Activated naive CD4-positive, alpha-beta T cell (primary cell): ENCODE measurements at places on chromosomes 1 and 21.
A peak's percentile ranks its signal among the peaks of the same experiment; 100 is the strongest.

DNA sequence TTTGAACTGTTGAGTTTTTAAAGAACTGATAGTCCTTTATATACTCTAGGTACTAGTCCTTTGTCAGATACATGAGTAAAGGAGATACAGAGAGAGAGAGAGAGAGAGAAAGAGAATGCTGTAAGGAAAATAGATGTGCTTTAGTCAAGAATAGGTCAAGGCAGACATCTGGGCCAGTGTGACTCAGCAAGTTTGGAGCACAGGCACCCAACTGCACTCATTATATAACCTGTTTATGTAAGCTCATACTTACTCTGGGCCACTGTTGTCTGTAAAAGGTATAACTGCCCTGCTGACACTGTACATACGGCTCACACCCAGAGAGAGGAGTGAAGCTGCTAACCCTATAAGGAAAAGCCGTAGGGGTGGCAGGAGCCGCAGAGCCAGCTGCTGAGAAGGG lies 32.2 kb upstream of the AKT3 start:
- DNase-seq: no peak

DNA sequence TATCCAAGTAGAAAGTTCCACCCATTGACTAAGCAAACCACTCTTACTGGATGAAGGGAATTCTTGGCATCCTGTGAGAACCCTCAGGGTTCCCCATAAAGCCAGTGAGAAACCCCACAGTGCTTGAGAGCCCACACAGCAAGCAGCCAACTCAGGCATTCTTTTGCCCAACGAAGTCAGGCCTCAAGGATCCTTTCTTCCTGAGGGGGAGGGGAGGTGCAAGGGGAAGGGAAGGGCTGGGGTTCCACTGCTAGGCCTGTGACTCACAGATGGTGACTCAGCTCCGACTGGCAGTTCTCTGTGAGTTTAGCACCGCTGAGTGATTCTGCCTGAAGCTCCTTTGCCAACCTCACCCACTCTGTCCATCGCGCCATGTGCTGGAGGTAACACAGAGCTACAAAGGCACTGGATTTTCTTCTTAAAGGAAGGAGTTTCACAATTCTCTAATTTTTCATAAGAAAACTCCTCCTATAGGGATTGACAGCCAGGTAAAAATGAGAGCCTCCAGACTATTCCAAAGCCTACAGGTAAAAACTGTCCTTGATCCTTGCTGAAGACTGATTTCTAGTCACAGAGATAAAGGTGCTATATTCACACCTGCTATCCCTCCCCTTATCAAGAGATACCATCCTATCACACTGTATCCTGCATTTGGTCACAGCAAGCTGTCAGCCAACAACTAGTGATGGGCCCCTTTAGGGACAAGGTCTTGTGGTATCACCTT lies 4.8 kb downstream of the ENO1 start:
- DNase-seq: peak; percentile 38

- DNase-seq: peak; percentile 74
Measured at GRCh38 chr1:151594143-151594625, 17.7 kb upstream of the SNX27 start.

- no peak for DNase-seq
Measured at GRCh38 chr1:161994175-161994668, 29.4 kb downstream of the OLFML2B start.

DNA sequence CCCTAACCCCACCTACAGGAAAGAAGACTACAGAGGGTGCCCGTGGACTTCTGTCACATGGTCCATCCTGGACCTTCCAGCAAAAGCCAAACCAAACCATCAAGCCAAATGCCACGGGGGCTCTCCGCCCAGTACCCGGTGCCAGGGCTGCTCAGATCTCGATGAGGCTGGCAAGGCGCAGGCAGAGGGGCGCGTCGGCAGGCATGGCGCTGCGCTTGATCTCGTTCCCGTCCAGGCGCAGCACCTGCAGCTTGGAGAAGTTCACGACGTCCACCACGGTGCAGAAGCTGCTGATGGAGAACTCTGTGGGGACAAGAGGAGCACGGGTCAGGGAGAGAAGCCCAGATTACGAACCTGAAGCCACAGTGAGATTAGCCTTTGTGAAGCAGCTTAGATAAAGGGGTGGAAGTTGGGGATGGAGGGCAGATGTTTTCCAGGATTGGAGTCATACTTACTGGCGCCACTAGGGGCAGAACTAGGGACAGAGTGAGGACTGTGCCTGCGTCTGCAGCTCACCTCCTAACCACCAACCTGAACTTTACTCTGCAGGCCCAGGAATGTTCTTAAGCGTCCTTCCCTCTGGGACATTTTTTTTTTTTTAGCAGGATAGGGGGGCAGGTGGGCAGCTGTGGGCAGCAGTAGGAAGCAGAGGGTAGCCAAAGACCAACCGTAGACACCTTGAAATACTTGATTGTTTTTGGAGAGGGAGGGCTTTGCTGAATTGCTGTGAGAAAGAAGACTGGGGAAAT lies 8.6 kb downstream of the FMOD start:
- DNase-seq: peak; percentile 41

GRCh38 chr1:59057211-59057694 lies 239.6 kb upstream of the FGGY start:
- no peak for DNase-seq

DNA sequence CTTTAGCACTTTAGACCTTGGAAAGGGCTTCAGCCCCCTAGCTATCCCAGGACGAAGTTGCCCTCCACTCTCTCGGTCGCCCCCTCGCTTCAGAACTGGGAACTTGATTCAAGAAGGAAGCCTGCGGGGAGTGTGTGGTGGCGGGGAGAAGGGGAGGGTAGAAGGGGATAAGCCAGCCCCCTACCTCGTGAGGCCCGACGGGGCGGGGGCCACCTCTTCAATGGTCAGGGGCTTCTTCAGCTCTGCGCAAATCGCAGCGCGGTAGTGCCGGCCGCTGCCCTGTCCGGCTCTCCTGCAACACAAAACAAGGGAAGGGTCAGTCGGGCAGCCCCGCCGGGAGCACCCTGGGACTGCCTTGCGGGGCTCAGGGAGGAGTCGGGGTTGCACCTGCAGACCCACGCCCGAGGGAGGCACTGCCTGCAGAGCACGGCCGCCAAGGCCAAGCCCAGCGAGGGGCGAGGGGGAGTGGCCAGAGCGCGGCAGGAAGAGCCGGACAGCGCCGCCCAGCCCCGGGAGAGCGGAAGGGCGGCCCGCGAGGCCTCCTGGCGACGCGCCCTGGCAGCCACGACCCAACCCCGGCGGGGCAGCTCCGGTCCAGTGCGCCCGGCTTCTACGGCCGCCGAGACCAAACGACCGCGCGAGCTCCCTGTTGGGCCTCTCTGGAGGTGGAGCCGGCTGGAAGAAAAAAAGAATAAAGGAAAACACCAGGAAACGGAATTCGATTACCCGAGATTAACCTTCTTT lies 56.2 kb upstream of the RASAL2 start:
- DNase-seq: no peak

GRCh38 chr1:236489710-236490377 lies 33.9 kb upstream of the LGALS8 start:
- no peak for DNase-seq

DNA sequence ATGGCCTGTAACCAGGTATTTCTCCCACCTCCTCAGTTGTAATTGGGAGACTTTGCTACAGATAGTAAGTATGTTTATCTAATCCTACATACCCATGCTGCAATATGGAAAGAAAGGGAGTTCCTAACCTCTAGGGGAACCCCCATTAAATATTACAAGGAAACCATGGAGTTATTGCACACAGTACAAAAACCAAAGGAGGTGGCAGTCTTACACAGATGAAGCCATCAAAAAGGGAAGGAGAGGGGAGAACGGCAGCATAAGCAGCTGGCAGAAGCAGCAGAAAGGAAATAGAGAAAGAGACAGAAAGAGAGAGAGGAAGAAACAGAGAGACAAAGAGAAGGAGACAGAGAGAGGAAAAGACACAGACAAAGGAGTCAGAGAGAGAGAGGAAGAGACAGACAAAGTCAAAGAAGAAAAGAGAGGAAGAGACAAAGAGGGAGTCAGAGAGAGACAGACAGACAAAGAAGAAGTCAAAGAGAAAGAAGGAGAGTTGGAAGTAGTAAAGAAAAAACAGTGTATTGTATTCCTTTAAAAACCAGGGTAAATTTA lies 142.9 kb downstream of the FASLG start:
- no peak for DNase-seq

GRCh38 chr21:14401217-14401616 lies 18.3 kb upstream of the HSPA13 start:
- DNase-seq: no peak

DNA sequence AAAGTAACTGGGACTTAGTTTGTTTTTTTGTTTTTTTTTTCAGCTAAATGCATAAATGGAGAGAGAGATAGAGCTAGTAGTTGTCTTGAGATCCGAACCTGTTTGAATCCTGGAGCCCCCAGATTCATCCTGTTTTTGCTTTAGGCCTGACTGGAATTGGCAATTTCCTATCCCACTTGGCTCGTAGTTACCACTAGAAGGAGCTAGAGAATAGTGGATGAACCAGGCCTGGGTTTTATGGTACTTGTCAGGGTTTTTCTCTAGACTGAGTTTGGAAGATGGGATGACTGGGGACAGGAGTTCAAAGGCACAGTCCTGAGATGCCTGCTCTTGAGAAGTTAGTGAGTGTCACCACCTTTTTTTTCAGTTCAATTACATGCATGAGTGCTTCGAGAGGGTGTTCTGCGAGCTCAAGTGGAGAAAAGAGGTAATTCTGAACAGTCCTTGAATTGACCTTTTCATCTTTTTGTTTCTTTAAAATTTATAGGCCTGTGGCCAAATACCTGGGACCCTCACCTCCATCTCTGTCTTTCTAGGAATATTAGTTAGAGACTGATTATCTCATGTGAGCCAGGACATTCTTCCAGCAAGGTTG lies 23.4 kb downstream of the CELF3 start:
- no peak for DNase-seq

- DNase-seq: no peak
Measured at GRCh38 chr21:15379776-15380175, 315.0 kb upstream of the NRIP1 start.

GRCh38 chr1:21775550-21775914 lies 7.4 kb downstream of the USP48 start:
- no peak for DNase-seq

DNA sequence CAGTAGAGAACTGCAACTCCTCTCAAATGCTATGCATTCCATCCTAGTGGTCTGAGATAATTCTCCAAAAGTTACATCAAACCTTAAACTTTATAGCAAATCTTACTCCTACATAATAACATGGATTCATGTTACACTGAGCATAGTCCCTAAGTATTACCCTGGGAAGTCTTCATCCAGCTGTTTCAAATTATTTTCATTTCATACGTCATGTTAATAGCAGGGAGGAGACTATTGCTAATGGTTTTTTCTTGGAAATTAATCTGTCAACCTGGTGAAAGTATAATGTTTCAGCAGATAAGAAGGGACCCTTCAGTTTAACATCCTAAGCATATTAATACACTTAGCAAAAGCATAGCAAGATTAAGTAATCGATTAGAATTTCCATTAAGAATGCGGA lies 318.1 kb downstream of the USP25 start:
- no peak for DNase-seq

DNA sequence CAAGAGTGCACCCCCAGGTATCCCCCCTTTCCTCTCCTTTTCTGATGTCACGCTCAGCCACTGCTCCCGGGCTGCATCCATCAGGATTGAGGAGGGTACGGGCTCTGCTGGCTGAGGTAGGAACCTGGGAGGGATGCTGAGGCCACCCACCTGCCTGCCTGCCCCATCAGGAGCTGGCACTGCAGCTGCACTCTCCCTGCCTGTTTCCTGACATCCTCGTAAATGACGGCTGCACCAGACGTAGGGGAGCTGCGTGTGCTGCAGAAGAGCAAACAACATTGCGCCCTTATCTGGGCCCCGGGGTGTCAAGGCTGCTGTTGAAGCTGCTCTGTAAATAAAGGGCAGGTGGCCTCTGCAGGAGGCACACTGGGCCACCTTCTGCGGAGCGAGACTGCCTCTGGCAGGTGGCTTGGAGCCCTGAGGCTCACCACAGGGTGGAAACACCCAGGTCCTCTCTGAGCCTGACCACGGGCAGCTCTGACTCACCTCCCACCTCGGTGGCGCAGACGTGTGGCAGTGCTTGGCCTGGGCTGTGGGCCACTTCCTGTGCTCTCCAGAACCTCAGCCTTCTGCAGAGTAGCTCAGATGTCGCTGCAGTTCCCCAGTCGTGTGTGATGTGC lies 30.9 kb downstream of the SNAP47 start:
- peak; percentile 62 for DNase-seq

GRCh38 chr1:18288722-18289121 lies 181.1 kb downstream of the IGSF21 start:
- no peak for DNase-seq

GRCh38 chr1:48756683-48757316 lies 19.9 kb downstream of the BEND5 start:
- DNase-seq: no peak

- DNase-seq: no peak
Measured at GRCh38 chr1:56502700-56503245, 76.6 kb downstream of the PLPP3 start.

DNA sequence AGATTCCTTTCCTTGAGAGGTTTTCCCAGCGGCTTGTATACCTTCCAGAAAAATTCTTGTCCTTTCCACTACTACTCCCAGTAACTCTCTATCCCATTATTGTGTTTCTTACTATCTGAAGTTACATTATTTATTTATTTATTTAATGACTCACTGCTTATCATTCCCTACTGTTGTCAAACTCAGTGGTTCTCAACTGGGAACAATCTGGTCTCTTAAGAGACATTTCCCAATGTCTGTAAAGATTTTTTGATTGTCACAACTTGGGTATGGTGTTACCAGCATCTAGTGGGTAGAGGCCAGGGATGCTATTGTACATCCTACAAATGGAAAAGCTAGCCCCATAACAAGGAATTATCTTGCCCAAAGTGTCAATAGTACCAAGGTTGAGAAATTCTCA lies 771.5 kb upstream of the ADGRL2 start:
- no peak for DNase-seq
